SK-N-DZ (cell line): ENCODE measurements at places on chromosomes 4 and X.

- DNase-seq, result peak; percentile 1
Measured at GRCh38 chr4:59339631-59340030, 1860.5 kb upstream of the ADGRL3 start.

DNA sequence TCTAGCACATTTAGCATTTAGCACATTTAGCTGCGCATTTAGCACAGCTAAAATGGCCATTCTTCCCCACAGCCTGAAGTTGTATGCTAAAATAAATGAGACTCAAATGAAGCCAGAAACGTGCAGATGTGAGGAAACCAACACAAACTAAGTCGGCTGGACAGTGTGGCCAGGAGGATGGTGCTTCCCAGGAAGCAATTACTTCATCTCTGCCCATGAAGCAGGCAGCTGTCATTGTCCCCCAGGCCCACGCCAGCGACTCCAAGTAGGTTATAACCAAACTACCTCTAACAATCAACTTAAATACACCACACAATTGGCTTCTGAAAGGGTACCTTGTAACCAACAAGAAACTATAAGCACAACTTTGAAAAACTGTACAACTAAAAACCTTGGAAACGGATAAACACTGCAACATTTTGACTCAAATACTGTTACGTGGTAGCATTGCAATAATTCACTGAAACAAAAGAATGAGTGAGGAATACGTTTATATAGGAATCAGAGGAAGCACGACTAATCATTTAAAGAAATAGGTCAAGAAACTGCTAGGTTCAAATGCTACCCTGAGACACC is 39.2 kb downstream of the AFAP1 start:
- DNase-seq, result no peak

GRCh38 chr4:70306076-70306475 is 28.7 kb upstream of the CABS1 start:
- DNase-seq, result peak; percentile 63

GRCh38 chr4:101284546-101284945 is 62.8 kb downstream of the PPP3CA start:
- DNase-seq, result no peak

GRCh38 chr4:57109411-57109846 is 756 bp downstream of the IGFBP7 start:
- DNase-seq, result no peak

- no peak for DNase-seq
Measured at GRCh38 chrX:8841911-8842310, 40.7 kb upstream of the FAM9A start.

- DNase-seq, result peak; percentile 10
Measured at GRCh38 chr4:177441061-177441802, 1.0 kb downstream of the AGA start.

GRCh38 chr4:2689825-2690700 is 66.1 kb downstream of the TNIP2 start:
- DNase-seq, result no peak

GRCh38 chr4:37687194-37687562 is 1.0 kb upstream of the RELL1 start:
- DNase-seq, result peak; percentile 18

GRCh38 chr4:3786196-3786869 is 20.1 kb downstream of the ADRA2C start:
- no peak for DNase-seq

- DNase-seq, result peak; percentile 62
Measured at GRCh38 chr4:73589261-73589847, 30.9 kb downstream of the RASSF6 start.

- no peak for DNase-seq
Measured at GRCh38 chr4:156656896-156657295, 314.7 kb downstream of the PDGFC start.

DNA sequence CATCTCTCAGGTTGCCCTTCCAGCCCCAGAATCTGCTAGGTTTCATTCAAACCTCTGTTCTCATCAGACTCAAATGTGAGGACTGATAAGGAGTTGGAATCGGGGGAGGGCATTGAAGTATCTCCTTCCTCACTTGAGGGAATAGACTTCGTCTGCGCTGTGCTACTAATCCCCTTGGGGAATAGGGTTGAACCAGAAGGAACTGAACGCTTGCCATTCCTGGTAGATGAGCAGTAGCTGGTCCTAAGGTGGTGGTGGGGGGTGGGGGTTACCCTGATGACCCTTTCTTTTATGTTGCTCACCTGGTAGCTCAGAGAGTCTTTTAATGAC is 692 bp upstream of the SLC9A7 start:
- DNase-seq, result no peak

DNA sequence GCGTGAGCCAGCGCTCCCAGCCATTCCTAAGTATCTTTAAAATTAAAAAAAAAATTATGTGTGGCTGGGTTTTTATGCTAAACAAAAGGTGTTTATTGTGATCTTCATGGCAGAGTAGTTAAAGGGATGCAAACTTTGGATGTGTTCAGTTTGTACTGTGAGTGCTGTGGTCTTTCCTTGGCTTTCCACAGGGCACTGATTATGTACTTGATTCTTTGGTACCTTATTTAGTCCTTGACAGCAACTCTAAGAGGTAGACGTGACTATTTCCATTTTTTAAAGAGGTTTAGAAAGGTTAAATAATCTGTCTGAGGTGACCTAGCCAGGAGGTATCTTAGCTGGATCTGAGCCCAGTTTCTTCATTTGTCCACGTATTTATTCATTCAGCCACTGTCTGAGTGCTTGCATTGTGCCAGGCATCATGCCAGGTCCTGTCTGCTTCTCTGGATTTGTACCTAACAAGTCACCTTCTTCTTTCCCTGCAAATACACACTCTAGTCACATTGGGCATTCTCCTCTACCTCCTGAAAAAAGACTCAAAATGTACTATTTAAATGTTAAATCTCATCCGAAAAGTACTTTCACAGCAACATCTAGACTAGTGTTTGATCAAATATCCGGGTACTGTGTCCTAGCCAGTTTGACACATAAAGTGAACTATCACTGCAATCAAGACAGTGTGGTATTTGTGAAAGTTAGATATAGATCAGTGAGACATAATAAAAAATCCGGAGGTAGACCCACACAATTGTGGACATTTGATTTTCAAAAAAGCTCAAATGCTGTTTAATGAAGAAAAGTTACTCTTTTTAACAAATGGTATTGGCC is 31.5 kb downstream of the WWC2 start:
- no peak for DNase-seq

GRCh38 chrX:19747652-19748610 is 139.5 kb downstream of the SH3KBP1 start:
- DNase-seq, result no peak

GRCh38 chrX:19629541-19629940 is 114.2 kb upstream of the MAP3K15 start:
- no peak for DNase-seq

- peak; percentile 42 for DNase-seq
Measured at GRCh38 chrX:50100188-50100587, 100.6 kb downstream of the AKAP4 start.

- no peak for DNase-seq
Measured at GRCh38 chr4:75696071-75696470, 22.9 kb upstream of the G3BP2 start.

DNA sequence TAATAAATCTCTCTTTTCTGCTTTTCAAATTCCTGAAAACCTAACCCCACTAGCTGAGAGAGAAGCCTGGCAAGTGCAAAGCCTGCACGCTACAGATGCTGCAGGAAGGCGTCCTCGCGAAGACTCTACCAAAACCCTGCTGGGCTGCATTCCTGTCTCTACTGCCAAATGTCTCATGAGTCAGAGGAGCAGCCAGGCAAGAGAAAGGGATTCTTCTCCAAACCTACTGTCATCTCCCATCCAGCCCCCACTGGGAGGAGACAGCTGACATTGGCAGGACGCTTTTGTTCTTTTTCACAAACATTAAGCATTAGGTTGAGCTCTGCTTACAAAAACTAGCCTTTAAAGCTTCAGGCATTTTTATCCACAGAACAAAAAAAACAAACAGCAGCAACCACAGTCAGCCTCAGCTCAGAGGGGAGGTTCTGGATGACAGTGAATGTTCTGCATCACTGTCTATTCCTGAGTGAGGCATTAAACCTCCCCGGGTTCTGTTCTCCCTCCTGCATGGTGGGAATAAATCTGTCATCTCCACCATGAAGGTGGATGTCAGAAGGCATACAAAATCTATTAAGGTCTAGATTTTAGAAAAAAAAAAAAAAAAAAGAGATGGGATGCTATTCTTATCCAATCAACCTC is 18.0 kb downstream of the CRMP1 start:
- DNase-seq, result no peak

- DNase-seq, result no peak
Measured at GRCh38 chr4:165602621-165603020, 223.8 kb downstream of the CPE start.

GRCh38 chr4:155582971-155583437 is 83.6 kb upstream of the GUCY1A1 start:
- DNase-seq, result no peak

- DNase-seq, result no peak
Measured at GRCh38 chrX:55489314-55490009, at the start of gene USP51. USP51 (minus strand) TSS chrX:55489848; CDS start chrX:55488939, 909 bp downstream.

GRCh38 chrX:43566170-43566569 is 89.9 kb upstream of the MAOA start:
- no peak for DNase-seq

DNA sequence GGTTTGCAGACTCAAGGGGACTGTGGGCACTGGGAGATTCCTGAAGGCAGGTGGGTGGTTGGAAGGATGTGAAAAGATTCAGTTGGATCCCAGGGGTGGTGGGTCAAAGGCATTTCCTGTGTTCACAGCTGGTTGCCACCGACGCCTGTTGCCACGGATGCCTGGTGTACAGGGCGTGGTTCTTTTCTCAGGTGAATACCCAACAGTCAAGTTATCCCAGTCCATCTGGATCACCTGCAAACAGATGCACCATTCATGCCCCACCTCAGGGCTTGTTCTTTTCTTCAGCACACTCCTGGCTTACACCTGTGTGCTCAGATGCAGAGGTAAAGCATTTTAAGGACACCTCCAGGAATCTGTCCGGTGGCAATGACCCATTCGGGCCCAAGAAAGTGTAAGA is 55.8 kb upstream of the SHOX start:
- DNase-seq, result no peak

GRCh38 chrX:20056704-20057103 is 60.0 kb downstream of the MAP7D2 start:
- DNase-seq, result no peak
